ENCODE measurements at places on chromosomes 13 and 19. TPM values are rescaled to one million over a fixed set of nuclear protein-coding genes. Genes with fewer than 3 reads are reported as not detected.

GRCh38 chr13:101098873-101099272 is 317.4 kb downstream of the NALCN start:
- DNase-seq = no peak

The NDUFS7 gene
- polyA plus RNA-seq = 76.5 TPM

DNA sequence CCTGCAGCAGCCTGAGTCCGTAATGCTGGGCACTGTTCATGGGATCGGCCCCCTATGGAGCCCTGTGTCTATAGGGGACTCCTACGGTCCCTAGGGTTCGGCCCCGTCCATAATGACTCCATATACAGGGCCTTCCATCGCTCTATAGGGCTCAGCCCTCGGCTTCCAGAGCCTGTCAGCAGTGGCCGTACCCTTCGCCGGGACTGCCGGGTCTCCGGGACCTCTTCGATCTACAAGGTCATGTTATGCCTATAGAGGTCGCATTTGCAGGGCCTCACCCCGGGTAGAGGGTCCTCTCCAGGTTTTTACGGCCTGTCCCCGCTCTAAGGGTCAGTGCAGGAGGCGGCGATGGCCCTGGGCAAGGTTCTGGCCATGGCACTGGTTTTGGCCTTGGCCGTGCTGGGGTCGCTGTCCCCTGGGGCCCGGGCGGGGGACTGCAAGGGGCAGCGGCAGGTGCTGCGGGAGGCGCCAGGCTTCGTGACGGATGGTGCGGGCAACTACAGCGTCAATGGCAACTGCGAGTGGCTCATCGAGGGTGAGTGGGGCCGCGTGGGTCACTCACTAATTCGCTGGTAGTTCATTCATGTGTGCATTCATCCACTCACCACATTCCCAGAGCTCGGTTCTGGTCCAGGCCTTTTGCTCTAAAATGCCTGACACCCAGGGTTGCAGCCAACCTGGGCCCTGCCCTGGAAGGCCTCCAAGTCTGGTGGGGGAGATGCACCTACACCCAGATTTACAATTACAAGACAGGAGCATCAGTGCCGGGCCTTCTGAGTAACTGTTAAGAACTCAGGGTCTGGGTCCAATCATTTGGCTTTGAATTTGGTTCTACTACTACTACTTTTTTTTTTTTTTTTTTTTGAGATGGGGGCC is 699 bp downstream of the MEGF8 start:
- DNase-seq = no peak

DNA sequence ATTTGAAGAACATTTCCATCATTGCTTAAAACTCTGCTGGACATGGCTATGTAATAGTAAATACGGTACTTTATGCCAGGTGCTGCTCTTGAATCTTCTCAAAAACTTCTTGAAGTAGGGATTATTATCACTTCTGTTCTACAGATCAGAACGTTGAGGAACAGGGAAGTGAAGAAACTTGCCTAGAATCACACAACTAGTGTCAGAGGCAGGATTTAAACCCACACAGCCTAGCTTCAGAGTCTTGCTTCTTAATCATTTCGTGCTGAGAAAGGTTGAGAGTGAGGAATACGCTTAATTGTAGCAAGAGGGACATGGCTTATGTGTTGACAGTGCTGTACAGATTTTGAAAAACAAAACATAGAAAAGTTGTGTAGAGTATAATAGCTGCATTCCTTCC is 13.5 kb downstream of the TM9SF2 start:
- no peak for DNase-seq

GRCh38 chr19:14563989-14564651 is 7.7 kb downstream of the NDUFB7 start:
- no peak for DNase-seq

All from right lung (tissue), 10 donors.